ENCODE measurements at places on chromosomes 1 and 21.

GRCh38 chr1:231213831-231214573, 27.0 kb upstream of the GNPAT start:
- no peak for DNase-seq

DNA sequence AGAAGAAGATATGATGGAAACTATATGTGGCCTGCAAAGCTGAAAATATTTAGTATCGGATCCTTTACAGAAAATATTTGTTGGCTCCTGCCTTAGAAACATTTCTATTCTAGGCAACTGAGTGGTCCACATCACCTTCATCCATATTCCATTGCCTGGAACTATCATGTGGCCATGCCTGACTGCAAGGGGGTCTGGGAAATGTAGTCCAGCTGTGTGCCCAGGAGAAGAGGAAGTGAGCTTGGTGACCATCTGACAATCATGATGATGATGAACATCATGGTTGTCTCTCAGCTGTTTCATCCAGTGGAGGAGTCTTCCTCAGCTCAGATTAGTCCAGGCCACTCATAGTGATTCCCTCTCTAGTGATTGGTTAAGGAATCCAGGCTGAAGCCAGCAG, 61.8 kb upstream of the IFNLR1 start:
- no peak for DNase-seq

DNA sequence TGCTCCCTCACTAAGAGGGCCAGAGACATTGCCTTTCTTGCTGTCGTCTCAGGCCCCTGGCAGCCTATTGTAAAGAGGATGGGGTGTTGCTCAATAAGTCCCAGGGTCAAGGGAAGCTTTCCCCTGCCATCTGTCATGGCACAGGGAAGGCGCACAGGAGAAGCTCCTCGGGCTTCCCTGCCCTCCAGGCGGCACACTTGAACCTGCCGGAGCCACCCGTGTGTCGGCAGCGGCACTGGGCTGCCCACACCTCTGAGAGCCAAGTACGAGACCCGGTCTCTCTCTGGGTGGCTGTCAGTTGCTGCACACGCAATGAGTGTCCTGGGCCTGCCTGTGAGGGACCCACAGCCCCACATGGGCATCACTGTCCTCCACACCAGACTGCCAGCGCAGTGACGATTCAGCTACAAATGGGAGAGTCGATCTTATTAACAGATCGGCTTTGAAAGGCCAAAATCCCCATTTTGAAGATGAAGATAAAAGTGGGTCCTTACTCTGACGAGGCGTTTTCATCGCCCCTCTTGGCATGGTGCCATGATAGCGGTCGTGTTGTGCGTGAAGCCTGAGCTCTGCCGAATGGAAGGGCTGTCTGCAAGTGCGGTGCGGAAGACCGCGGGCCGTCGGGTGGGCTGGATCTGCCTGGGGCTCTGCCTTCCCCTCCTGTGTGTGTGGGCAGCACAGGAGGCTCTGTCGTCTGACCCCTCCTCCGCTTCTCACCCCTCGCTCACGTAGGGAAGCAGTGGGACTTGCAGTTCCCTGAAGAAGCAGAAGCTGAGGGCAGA, 29.2 kb upstream of the PDXK start:
- DNase-seq: no peak

DNA sequence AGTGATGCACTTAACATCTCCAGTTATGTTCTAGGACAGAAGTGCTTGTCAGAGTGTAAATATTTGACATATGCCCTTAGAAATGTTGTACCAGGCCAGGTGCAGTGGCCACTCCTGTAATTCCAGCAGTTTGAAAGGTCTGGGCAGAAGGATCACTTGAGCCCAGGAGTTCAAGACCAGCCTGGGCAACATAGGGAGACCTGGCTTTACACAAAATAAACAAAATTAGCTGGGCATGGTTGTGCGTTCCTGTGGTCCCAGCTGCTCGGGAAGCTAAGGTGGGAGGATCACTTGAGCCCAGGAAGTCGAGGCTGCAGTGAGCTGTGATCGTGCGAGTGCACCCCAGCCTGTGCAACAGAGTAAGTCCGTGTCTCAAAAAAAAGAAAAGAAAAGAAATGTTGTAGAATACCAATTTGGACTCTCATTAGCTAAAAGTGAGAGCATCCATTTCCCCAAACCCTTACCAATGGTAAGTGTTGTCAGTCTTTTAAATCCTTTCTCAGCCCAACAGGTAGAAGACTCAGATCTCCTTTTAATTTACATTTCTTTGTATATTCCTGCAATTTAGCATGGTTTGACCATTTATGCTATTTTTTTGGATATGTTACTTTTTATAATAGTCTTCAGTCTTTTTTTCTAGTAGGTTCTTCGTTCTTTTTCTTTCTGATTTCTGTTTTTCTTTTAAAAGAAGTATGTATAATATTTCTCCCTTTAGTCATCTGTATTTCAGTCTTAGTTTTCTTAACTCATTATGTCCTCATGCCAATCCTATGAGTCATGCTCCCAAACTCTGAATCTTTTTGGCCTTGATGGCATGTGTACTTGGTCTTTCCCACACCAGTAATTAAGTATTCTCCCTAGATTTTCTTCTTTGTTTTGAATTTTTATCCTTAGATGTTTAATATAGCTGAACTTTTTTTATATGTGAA, 74.4 kb downstream of the CAMTA1 start:
- no peak for DNase-seq

DNA sequence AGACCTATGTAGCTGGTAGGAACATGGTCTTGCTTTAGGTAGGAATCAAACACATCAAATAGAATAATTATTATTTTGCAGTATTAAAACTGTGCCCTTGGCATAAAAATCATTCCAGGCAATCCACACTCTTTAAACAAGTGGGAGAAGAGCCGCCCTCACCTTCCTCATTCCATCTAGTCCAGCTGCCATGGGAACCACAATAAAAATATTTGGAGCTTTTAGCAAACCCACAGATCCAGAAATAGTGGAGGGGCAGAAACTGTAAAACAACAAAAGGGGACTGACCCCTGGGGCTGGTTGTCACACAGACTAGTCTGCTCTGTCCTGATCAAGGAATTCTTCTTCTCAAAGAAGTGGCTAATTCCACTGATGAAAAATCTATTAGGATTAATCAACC, 61.6 kb downstream of the PTPRC start:
- DNase-seq: no peak
